Osteoblast (primary cell): ENCODE measurements at places on chromosomes 16 and 17. TPM values are rescaled to one million over a fixed set of nuclear protein-coding genes. Genes with fewer than 3 reads are reported as not detected.

DNA sequence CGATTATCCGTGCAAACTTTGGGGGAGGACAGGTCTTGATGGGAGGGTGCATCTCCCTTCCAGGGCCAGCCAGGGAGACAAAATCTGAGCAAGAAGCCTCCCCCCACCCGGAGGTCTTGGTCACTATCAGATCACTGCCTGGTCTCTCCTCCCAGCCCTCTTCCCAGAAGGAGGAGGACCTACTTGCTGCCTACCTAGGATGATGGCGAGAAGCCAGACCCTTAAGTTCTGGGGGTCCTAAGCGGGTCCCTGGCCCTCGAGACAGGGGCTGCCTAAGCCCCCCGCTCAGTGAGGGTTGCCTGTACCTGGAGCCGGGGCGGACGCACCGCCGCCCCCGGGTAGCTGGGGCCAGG, 4.6 kb downstream of the TSPOAP1 start:
- H3K4me1 ChIP-seq: no peaks in the 10 kb centered on the region
- no peaks in the 10 kb centered on the region for H3K36me3 ChIP-seq
- DNase-seq: peak; percentile 83
- H3K4me3 ChIP-seq: peak overlapping the region; percentile 67

DNA sequence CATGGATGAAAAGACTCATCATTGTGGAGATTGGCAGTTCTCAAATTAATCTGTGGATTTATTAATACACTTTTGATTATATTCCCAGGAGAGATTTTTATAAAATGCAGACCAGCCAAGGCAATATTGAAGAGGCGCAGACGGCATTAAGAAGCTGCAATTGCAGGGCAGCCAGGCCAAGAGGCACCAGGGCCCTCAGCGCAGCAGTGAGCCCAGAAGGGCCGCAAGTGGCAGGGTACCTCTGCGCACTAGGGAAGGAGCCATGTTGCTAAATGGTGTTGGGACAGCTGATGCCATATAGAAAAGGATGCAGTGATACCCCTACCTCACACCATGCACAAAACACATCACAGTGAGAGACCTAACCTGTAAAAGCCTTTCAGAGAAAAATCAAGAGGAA, 36.6 kb upstream of the CHMP6 start:
- DNase-seq: peak; percentile 42
- H3K36me3 ChIP-seq: peaks cover 2% of the 10 kb centered on the region
- no peaks in the 10 kb centered on the region for H3K4me1 ChIP-seq
- H3K27me3 ChIP-seq: no peaks in the 10 kb centered on the region
- H3K27ac ChIP-seq: no peak overlapping the region

- peak overlapping the region; percentile 38 for H3K4me3 ChIP-seq
- no peaks in the 10 kb centered on the region for H3K27me3 ChIP-seq
- peaks cover 19% of the 10 kb centered on the region for H3K4me1 ChIP-seq
- no peaks in the 10 kb centered on the region for H3K36me3 ChIP-seq
Observed at GRCh38 chr17:72976971-72977770, 115.3 kb downstream of the SLC39A11 start.

GRCh38 chr17:36529121-36529520, 5.5 kb downstream of the MYO19 start:
- no peak overlapping the region for H3K4me3 ChIP-seq
- H3K36me3 ChIP-seq: peaks cover 55% of the 10 kb centered on the region
- H3K27ac ChIP-seq: no peak overlapping the region
- H3K4me1 ChIP-seq: peaks cover 14% of the 10 kb centered on the region
- DNase-seq: no peak

DNA sequence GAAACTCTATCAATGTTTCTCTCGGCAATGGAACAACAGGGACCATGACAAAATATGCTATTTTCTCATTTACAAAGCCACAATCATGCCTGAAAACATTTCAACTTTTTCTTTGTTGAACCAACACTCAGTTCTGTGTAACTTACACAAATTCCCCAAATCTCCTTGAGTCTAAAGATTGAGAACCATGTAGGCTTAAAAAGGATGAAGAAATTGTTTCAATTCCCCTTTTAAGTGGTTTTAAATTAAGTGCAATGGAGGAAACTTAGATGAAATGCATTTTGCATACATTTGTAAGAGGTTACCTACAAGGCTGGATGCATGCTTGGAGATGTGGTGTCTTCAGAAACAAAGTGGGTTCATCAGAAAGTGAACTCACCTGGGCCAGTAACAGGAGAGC, 566.4 kb upstream of the CDH11 start:
- H3K4me1 ChIP-seq: no peaks in the 10 kb centered on the region
- H3K36me3 ChIP-seq: no peaks in the 10 kb centered on the region
- H3K4me3 ChIP-seq: no peak overlapping the region
- H3K27ac ChIP-seq: no peak overlapping the region

- no peak overlapping the region for H3K27ac ChIP-seq
- H3K4me3 ChIP-seq: no peak overlapping the region
- peak; percentile 42 for DNase-seq
- peaks cover 12% of the 10 kb centered on the region for H3K36me3 ChIP-seq
Observed at GRCh38 chr16:2610781-2611498, 71.4 kb upstream of the KCTD5 start.

DNA sequence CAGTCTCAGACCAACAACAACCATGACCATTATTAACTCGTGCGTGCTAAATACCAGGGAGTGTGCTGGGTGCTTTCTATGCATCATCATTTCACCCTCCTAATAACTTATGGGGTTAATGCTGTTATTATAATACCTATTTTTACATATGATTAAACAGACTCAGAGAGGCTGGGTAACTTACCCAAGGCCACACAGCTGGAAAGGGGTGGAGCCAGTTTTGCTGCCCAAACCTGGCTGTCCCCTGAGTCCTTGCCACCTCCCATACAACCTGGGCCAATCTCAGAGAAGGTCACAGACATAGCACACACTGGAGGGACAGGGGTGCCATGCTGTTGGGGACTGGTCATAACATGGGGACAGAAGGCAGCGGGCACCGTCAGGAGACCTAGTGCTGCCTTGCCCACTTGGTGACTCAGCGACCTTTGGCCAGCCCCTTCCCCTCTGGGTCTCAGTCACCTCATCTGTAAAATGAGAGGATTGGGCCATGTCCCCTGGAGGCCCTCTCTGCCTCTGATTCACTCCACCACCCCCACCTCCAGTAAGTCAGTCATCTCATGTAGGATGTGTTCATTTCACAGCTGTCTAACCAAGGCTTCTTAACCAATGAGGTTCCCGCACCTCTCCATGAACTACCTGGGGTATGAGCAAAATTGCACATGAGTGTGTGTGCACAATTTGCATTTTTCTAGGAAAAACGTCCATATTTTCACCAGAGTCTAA, 11.4 kb upstream of the FADS6 start:
- no peak overlapping the region for H3K27ac ChIP-seq
- H3K36me3 ChIP-seq: no peaks in the 10 kb centered on the region
- peak; percentile 62 for DNase-seq
- no peaks in the 10 kb centered on the region for H3K4me1 ChIP-seq

DNA sequence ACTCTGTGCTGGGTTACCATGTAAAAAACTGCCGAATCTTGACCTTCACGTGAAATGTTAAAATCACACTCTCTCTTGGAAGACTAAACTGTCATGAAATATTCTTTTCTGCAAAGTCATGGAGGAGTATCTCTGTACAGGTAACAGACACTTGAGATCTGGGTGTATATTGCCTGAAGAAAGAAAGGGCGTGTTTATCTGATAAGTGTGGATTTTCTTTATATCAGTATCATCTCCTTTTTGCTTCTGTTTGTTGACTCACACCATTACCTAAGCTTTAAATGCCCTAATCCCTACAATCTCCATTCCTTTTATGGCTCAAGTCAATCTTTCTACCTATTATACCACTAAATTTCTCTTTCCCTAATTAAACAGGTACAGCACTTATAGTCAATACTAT, 673.2 kb upstream of the SOX9 start:
- no peak for DNase-seq
- H3K4me1 ChIP-seq: no peaks in the 10 kb centered on the region
- no peak overlapping the region for H3K27ac ChIP-seq
- H3K4me3 ChIP-seq: no peak overlapping the region
- no peaks in the 10 kb centered on the region for H3K36me3 ChIP-seq
- H3K27me3 ChIP-seq: no peaks in the 10 kb centered on the region

DNA sequence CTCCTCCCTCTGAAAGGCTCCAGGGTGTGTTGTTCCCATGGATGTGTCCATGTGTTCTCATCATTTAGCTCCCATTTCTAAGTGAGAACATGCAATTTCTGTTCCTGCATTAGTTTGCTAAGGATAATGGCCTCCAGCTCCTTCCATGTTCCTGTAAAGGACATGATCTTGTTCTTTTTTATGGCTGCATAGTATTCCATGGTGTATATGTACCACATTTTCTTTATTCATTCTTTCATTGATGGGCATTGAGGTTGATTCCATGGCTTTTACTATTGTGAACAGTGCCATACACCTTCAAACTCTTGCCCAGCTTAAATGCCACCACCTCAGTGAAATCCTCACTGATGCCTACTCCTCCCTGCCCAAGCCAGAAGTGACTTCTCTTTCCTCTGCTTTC, 4.5 kb upstream of the ORAI3 start:
- H3K27ac ChIP-seq: no peak overlapping the region
- no peaks in the 10 kb centered on the region for H3K27me3 ChIP-seq
- peaks cover 5% of the 10 kb centered on the region for H3K4me1 ChIP-seq

GRCh38 chr17:41655611-41656111, 31.3 kb upstream of the KRT17 start:
- no peak overlapping the region for H3K4me3 ChIP-seq
- no peaks in the 10 kb centered on the region for H3K36me3 ChIP-seq
- H3K4me1 ChIP-seq: no peaks in the 10 kb centered on the region
- no peaks in the 10 kb centered on the region for H3K27me3 ChIP-seq
- peak; percentile 85 for DNase-seq

DNA sequence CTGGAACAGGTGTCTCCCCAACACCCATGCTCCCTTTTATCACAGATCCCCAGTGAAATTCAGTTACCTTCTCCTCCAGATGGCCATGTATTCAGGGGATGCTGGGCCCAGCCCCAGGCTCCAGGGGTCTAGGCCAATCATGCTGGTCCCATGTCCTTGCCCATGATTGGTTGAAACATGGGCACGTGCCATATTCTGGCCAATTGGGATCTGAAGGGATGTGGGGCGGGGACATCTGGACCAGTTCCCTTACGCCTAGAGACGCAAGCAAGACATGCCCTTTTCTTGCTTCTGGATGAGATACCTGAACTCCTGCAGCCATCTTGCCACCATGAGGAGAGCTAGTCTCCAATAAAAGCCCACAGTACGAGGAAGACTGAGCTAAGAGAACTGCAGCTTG, 31.0 kb upstream of the ST6GALNAC1 start:
- peaks cover 9% of the 10 kb centered on the region for H3K4me1 ChIP-seq
- H3K27ac ChIP-seq: no peak overlapping the region
- peaks cover 28% of the 10 kb centered on the region for H3K36me3 ChIP-seq
- no peak overlapping the region for H3K4me3 ChIP-seq
- H3K27me3 ChIP-seq: no peaks in the 10 kb centered on the region

DNA sequence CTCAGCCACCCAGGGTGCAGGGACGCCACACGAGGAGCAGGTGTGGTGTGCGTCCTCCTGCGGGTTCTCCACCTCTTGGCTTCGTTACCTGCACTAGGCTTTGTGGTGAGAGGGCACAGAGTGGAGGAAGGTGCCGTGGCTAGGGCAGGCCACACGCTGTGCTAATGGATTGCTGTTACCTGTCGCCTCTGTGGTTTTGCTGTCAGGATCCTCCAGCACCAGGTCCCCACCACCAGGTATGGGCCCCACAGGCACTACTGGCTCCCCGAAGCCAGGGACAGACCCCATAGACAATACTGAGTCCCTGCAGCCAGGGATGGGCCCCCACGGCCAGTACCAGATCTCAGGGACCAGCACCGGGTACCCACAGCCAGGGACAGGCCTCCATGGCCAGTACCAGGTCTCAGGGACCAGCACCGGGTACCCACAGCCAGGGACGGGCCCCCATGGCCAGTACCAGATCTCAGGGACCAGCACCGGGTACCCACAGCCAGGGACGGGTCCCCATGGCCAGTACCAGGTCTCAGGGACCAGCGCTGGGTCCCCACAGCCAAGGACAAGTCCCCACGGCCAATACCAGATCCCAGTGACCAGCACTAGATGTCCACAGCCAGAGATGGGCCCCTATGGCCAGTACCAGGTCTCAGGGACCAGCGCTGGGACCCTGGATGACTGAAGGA, 315.6 kb downstream of the SEC14L1 start:
- H3K36me3 ChIP-seq: peaks cover 5% of the 10 kb centered on the region
- H3K27ac ChIP-seq: peak overlapping the region; percentile 92
- H3K4me1 ChIP-seq: peaks cover 54% of the 10 kb centered on the region
- no peaks in the 10 kb centered on the region for H3K27me3 ChIP-seq
- no peak for DNase-seq

GRCh38 chr16:22370038-22370820, 4.2 kb downstream of the CDR2 start:
- DNase-seq: peak; percentile 74
- H3K27me3 ChIP-seq: no peaks in the 10 kb centered on the region
- H3K36me3 ChIP-seq: peaks cover 21% of the 10 kb centered on the region
- H3K27ac ChIP-seq: peak overlapping the region; percentile 93
- peak overlapping the region; percentile 35 for H3K4me3 ChIP-seq

DNA sequence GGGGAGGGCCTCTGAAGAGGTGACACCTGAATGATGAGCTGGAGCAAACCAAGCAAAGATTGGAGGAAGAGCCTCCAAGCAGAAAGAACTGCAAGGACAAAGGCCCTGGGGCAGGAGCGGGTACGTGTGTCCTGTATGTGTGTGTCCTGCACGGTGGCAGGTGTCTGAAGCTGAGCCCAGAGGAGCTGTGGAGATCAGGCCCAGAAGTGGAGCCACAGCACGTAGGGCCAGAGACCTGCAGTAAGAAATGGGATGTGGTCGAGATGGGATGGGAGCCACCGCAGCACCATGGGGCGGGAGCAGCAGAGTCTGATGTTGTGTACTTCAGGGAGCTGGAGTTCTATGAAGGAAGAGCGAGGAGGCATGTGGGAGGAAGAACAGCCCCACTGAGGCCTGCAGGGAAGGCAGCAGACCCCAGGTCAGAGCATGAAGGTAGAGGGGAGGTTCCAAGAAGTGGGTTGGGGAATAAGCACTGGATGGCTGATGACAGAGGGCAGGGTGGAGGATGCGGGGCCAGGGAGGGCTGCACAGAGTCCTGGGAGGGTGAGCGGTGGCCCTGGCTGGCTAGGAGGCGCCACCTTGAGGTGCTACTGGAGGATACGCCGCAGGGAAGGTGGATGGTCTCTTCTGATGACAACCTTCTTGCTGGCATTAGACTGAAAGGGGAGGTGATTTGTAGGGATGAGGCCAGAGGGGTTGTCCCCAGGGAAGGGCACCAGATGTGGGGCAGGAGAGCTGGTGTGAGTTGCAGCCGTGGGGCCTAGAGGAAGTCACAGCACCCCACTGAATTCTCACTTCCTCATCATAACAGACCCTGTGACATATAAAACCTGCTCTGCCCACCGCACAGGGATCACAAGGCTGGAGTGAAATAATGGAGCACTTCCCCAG, 10.6 kb upstream of the CETP start:
- peak; percentile 92 for DNase-seq
- H3K4me3 ChIP-seq: no peak overlapping the region
- H3K36me3 ChIP-seq: peaks cover 7% of the 10 kb centered on the region
- no peaks in the 10 kb centered on the region for H3K4me1 ChIP-seq
- H3K27ac ChIP-seq: no peak overlapping the region

- no peaks in the 10 kb centered on the region for H3K36me3 ChIP-seq
- no peak overlapping the region for H3K4me3 ChIP-seq
- no peaks in the 10 kb centered on the region for H3K4me1 ChIP-seq
- no peaks in the 10 kb centered on the region for H3K27me3 ChIP-seq
Observed at GRCh38 chr16:7650431-7650830, 317.8 kb downstream of the RBFOX1 start.

- H3K27ac ChIP-seq: peak overlapping the region; percentile 39
- no peak for DNase-seq
- H3K36me3 ChIP-seq: no peaks in the 10 kb centered on the region
Observed at GRCh38 chr17:78617511-78618061, 40.4 kb upstream of the DNAH17 start.

Gene ANKRD40CL
- total RNA-seq: 0.36 TPM in 1 of 2 replicates, not detected in the other

Gene CTRB1
- total RNA-seq: not detected in 2 replicates

Gene PHLPP2
- 11.2 and 12.7 TPM in 2 replicates for total RNA-seq

Gene SLC52A1
- total RNA-seq: not detected in 2 replicates

Gene CCDC154
- 0.36 and 0.59 TPM in 2 replicates for total RNA-seq

Gene DOC2B
- not detected in 2 replicates for total RNA-seq

Gene NAGS
- total RNA-seq: 0.36 and 0.59 TPM in 2 replicates

Gene MCRIP1
- total RNA-seq: 136 and 163 TPM in 2 replicates

Gene KIFC3
- 40.5 and 41.0 TPM in 2 replicates for total RNA-seq
